ENCODE measurements at places on chromosomes 1 and 21. TPM values are rescaled to one million over a fixed set of nuclear protein-coding genes. Genes with fewer than 3 reads are reported as not detected.

Gene BMP8B
- total RNA-seq, result 0.58 TPM

Gene ADAMTS5
- 2.4 TPM for total RNA-seq

Gene SPRR2E
- total RNA-seq, result not detected

Gene SPRR1A
- total RNA-seq, result not detected

Gene RGS4
- total RNA-seq, result 21.0 TPM

Gene FAM78B
- total RNA-seq, result not detected

Gene IFNGR2
- 59.9 TPM for total RNA-seq

Gene CHIA
- not detected for total RNA-seq

Gene ST6GALNAC3
- 1.8 TPM for total RNA-seq

Gene CBS
- total RNA-seq, result 65.7 TPM

Gene RNF207
- 16.9 TPM for total RNA-seq

Gene TFF2
- not detected for total RNA-seq

Gene HAO2
- total RNA-seq, result not detected

Gene NUF2
- 39.3 TPM for total RNA-seq

Gene TBX19
- 0.29 TPM for total RNA-seq

Gene KRTAP12-2
- total RNA-seq, result not detected

Gene S100A14
- 11.2 TPM for total RNA-seq

Gene KCNE2
- not detected for total RNA-seq

Gene PRRX1
- 0.87 TPM for total RNA-seq

Gene RGS8
- not detected for total RNA-seq

Gene SLC35F3
- 2.2 TPM for total RNA-seq

Gene ATP1A4
- total RNA-seq, result not detected

Gene TIPRL
- total RNA-seq, result 23.8 TPM

Gene UBL4B
- total RNA-seq, result not detected

Gene DPT
- total RNA-seq, result not detected

Gene AGT
- 0.07 TPM for total RNA-seq

Gene PROX1
- total RNA-seq, result 0.06 TPM

Gene HMGCS2
- total RNA-seq, result not detected

Gene RPTN
- total RNA-seq, result not detected

Gene RSBN1
- total RNA-seq, result 11.1 TPM

Gene MAB21L3
- total RNA-seq, result 0.29 TPM

Gene MRAP
- total RNA-seq, result not detected

Gene KCNJ10
- total RNA-seq, result not detected

Gene TNFSF18
- total RNA-seq, result not detected

Gene ANXA9
- total RNA-seq, result 1.2 TPM

Gene NMNAT2
- 0.65 TPM for total RNA-seq

Gene RAP1GAP
- 0.94 TPM for total RNA-seq

Gene NEXN
- 13.5 TPM for total RNA-seq

Gene DMRTA2
- not detected for total RNA-seq

Gene CD1D
- 0.72 TPM for total RNA-seq

Gene MYCL
- total RNA-seq, result 1.2 TPM

Gene LCE1F
- not detected for total RNA-seq
